Pons (tissue), 1 donor: ENCODE measurements at places on chromosomes 3 and 15.

- DNase-seq: no peak
Measured at GRCh38 chr3:153138276-153139210, 23.5 kb upstream of the RAP2B start.

DNA sequence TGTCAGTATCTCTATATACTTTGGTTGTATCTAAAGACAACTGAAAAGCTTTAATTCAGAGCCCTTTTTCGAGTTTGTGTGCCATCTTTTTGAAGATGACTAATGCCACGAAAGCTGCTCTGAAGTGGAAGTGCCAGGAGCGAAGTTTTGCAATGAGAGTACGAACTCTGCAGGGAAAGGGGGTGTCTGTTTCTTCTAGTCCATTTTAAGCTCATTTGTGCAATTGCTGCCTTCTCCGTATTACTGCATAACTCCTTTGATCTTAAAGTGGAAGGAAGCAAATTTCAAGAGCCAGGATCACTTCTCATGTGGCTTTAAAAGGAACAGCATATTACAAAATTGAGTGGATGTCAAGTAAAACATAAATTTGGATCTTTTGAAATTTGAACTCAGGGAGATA is 245.3 kb downstream of the FEZF2 start:
- DNase-seq: no peak

DNA sequence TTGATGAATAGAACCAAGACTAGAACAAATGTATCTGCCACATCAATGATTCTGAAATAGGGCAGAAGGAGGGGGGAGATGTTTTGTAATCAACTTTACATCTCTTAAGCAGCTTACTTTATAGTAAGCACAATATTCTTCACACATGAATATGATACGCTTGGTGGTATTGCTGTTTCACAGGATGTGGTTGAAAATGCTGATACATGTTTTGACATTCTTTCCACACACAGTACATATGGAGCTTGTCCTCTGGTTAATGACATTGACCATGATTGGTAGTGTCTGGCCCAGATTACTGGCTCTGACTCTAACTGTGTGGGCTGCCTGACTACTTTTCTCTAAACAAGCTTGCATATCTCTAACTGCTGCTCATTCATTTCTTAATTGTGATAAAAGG is 168.9 kb downstream of the KLHL25 start:
- DNase-seq: no peak

DNA sequence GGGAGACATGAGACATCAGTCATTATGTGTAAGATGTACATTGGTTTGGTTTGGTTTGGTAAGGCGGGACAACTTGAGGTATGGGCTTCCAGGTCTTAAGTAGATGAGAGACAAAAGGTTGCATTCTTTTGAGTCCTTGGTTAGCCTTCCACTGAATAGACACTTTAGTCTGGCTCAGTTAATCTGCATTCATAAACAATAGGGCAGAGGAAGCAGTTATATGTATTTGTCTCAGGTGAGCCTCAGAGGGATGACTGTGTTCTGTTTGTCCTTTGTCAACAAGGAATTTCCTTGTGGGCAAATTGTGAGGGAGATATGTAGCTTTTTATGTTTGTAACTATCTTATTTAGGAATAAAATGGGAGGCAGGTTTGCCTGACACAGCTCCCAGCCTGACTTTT is 50.4 kb downstream of the TCF12 start:
- DNase-seq: no peak

- no peak for DNase-seq
Measured at GRCh38 chr3:196016485-196016884, 65.4 kb downstream of the TFRC start.

DNA sequence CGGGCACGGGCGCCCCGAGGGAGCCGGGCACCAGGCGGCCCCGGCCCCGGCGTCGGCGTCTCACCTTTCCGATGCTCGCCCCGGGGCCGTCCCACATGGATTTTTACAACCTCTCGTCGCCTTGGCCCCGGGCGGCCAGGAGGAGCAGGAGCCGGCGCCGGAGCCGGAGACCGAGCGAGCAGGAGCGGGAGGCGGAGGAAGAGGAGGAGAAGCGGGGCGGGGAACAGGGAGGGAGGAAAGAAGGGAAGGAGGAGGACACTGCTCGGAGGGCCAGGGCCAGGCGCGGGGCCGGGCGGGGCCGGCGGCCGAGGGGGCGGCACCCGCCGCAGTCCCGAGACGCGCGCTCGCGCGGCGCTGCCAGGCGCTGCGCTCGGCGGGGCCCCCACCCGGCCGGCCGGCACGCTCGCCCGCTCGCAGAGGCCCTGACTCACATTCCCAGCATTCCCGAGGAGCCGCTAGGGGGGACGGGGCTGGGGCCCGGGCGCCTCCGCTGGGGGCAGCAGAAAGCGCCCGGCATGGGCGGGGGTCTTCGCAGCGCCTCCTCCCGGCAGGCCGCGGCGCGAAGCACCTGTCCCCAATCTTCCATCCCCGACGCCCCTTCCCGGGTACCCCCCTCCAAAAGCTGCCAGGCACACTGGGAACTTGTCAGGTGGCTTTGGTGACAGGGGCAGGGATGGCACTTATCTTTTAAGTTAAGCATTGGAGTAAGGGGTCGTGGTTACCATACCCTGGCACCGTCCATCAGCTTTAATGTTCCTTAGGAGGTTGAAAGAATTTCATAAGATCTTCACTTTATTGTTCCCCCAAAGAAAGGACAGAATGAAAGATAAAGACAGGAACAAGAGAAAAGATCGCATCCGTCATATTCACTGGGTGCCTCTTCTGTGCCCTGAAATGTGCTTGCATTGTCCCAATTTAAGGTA is at the start of gene ERC2:
Gene ERC2, minus strand, starts transcription at position 284 of the 923 bp plus-strand sequence.
- peak; percentile 20 for DNase-seq

GRCh38 chr3:181711325-181712135 is at the start of gene SOX2:
Gene SOX2 (plus strand): TSS chr3:181711925. CDS start chr3:181712361, 436 bp downstream.
- DNase-seq: peak; percentile 95

GRCh38 chr3:118573912-118574311 is 460.7 kb downstream of the IGSF11 start:
- no peak for DNase-seq

DNA sequence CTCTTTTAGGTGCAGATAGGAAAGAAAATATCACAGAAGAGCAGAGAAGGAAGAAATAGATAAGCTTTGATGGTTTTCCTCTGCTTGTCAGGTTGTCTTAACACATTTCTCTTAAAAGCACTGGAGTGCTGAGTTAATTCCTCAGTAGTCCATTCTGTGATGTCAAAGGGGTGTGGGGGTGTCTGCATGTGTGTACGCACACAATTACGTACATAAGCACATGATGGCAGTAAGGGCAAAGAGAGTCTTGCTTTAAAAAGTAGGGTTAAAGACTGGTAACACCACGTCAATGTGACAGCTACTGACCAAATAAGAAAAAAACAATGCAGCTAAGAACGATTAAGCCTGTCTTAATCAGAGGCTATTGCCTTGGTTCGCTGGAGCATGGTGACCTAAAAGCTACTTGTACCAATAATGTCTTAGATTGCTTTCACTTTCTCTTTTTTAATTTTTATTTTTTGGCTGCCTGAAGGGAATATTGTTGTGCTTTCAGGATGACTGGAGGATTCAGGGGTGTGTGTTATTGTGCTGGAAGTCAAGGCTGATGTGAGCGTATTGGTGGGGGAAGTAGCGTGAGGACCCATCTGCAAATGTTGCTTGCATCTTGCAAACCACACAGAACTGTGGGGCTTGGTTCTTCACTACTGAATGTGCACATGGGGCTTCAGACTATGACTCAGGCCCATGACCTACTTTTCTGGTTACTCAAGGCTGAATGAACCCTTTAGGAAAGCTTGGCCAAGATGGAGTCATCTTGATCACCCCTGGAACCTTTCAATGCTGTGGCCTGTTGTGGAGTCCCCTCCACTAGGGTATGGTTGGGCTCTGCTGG is 417.8 kb upstream of the TPM1 start:
- no peak for DNase-seq

- DNase-seq: peak; percentile 15
Measured at GRCh38 chr3:162718697-162719096, 1222.1 kb downstream of the OTOL1 start.

DNA sequence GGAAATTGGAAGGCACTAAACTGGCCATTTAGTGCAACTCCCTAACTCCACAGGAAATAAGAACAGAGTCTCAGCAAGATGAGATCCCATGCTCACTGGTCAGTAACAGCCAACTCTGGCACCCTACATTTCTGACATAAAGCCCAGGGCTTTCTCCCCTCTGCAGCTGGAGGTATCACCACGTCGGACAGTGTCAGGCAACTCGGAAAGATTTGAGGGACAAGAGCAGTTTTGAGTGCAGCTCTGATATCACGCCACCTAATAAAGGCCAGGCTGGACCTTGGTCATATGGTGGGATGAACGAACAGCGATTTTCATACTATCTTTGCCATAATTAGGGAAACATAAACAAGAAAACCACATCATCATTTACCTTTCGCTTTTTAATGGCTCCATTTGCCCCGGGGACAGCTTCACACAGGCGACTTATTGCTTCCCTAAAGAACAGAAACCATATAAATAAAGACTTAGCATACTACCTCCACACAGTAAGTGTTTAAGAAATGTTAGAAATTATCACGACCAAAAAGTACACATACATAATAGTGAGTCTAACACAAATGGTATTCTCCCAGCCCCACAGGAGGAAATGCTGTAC is 12.5 kb downstream of the EID1 start:
- no peak for DNase-seq

- DNase-seq: no peak
Measured at GRCh38 chr15:96225642-96226259, 104.7 kb upstream of the NR2F2 start.

DNA sequence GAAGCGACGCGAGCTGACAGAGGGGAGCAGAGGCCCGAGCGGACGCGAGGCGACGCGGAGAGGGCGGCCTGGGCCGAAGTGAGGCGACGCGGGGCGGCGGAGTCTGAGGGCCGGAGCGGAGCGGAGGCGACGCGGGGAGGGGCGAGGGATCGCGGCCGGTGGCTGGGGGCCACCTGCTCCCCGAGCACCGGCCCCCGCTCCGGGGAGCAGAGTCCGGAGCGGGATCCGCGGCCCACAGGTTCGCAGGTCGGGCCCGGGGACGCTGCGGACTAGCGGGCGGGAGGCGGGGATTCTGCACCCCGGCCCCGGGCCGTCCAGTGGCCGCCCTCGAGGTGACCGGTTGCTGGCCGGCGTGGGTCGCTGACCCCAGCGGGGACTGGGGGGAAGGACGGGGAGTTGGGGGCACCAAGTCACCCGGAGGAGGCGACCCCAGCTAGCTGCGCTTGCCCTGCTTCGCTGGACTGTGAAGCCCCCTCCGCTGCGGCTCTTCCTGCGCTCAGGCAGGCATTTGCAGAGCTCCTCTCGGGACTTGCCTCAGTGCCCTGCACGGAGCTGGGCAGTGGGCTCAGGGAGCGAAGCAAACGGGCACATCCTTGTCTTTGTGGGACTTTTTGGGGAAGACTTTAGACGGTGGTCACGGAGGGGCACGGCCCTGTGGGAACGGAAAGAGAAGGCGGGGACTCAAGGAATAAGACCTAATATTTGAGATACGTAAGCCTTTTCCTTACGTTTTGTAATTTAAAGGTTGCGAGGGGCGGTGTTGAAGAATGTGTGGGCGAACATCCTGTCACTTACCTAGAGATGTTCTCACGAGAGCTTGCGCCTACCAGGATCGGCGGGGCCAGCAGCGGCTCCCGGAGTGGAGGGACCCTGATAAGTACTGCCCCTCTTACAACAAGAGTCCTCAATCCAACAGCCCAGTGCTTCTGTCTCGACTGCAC is 566 bp downstream of the HMCES start:
- DNase-seq: peak; percentile 9
